ENCODE measurements at places on chromosomes 3 and 15.
A peak's percentile ranks its signal among the peaks of the same experiment; 100 is the strongest.

GRCh38 chr15:89002281-89002761 is 85.9 kb upstream of the ABHD2 start:
- DNase-seq, result peak; percentile 87

DNA sequence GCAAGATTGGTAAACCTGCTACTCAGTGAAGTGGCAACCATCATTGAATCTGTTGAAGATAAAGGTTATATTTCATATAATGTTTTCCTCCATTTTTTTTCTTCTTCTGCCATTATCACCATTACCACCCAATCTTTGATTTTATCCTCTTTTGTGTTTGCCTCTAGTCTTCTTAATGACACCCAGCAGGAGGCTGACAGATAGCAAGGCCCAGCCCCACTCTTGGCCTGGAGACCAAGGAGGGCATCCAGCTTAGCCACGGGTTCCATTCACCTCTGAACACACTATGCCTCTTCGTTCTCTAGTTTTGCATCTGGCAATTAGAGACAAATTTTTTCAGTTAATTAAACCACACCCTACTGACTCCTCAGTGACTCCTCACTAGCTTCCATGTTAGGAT is 129.7 kb downstream of the TPRG1 start:
- DNase-seq, result no peak

- no peak for DNase-seq
Observed at GRCh38 chr3:19263606-19264005, 115.3 kb downstream of the KCNH8 start.

DNA sequence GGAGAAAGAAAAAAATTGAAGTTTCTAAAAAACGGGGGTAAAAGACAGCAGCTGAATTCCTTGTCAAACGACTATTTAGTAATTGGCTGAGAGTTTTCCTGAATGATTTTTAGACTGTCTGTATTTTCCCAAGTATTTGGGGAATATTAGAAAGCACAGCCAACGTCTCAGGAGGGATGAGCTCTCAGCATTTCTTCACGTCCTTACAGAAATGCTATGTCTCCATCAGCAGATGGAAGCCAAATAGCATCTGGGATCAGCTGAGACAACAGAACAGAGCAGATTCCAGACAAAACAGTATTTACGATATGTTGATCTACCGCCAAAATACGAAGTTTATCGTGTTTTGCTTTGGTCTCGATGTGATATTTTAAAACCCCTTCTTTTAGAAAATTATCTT is 5.3 kb upstream of the TMC3 start:
- no peak for DNase-seq

DNA sequence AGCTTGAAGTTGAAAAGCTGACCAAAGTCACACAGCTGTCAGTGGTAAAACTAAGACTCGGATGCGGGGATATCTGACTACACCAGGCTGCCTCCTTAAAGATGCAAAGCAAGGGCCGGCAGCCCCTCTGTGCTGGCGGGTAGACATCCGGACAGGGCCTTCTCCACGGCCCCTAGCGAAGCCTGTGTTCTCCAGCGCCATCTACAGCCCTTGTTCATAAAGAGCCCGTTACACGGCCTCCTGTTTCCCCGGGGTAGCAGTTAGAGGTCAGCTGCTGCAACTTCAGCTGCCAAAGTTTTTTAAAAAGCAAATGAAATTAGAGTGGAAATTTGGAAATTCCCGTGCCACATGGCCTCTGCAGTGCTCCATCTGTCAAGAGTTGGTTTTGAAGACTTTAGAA is 383.0 kb downstream of the TBL1XR1 start:
- DNase-seq, result peak; percentile 20

- no peak for DNase-seq
Observed at GRCh38 chr15:65954289-65954741, 85.0 kb downstream of the RAB11A start.

DNA sequence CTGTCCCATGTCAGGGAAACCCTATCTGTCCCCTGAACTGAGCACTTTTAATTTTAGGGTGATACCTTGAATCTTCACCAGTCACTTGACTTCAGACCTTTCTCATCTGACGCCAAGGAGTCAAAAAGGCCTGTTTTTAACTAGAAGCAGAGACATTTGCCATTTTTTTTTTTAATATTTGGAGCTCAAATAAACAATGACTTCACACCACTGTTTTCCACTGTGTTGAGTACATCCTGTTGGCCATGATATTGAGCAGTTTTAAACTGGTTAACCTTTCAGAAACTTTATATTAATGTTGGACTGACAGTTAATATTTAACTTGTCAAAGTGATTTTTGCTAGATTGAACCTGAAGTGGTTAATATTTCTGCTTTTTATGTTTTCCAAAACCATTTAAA is 28.2 kb downstream of the DAG1 start:
- DNase-seq, result no peak

GRCh38 chr15:92747047-92747446 is 91.5 kb upstream of the FAM174B start:
- DNase-seq, result no peak

DNA sequence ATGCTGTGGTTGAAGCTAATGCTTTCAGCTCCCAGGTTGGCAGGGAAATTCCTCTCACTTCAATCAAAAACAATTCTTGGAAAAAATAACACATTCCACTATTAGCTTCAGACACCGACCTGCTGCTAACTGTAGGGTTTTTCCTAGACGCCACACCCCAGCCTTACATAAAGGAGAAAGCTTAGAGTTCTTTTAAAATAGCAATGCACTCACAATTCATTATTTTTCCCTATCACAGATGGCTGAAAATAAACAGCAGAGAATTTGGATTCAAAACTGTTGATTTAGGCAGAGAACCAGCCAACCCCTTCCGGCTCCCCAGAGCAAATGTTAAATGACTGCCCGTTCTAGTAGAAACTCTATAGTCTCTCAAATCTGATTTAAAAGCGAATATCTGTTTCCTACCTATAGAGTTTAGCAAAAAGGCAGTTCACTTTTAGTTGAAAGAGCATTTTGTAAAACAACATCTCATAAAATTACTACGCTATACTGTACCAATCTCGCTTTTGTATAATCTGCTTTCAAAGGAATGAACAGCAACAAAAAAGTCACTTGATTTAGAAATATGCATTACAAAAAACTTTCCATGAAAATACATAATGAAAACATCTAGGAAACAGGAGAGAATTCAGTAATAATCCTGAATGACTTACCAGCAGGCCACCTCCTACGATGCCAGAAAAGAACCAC is 586 bp downstream of the TM4SF1 start:
- no peak for DNase-seq

GRCh38 chr3:52442409-52443267 is 2.3 kb downstream of the SEMA3G start:
- no peak for DNase-seq

GRCh38 chr3:100370756-100371155 is 30.1 kb downstream of the TOMM70 start:
- DNase-seq, result peak; percentile 65

DNA sequence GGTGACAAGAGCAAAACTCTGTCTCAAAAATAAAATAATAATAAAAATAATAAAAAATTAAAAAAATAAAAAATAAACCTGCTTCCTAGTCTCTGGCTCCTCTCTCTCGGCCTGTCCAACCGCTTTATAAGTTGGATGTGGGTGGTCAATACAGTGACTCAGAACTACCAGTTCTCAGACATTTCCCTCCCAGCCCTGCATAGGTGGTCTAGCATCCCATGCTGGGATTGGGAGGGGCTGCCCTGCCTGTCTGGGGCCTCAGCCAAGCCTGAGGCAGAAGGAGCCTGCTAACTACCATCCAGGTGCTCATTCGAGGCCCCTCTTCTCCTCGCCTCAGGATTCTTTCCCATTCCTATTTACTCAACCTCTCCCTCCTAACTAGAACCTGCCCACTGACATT is 33.3 kb upstream of the BLM start:
- DNase-seq, result no peak

DNA sequence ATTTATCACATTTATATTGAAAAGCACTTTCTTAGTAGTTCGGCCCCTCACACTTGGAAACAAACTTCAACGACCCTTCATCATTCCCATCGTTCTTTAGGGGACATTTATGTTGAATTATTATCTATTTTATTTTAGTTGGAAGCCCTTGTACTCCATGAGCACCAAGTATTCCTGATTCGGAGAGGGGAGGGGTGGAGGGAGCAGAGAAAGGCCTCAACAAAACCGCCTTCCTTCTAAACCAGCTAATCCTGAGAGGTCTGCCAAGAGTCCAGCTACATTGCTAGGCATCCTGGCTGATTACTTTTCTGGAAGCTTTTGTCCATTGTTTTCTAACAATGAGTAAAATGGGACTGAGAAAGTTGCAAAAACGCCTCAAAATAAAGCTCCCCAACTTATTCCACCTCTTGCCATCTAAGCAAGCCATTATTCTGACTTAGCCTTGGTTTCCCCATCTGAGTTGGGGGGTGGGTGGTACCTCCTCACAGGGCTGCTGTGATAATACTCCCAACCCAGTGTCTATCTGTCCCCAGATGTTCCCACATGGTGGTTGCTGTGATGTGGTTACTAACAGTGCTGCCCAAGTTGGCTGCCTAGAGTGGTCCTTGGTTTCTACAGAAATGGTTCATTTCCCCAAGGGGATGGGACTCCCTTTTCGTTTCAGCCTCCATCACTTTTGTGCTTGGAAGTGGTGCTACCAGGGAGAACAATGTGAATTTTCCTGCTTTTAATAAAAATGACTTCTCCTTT is 1.2 kb upstream of the TMEM158 start:
- no peak for DNase-seq

GRCh38 chr3:190564175-190564574 is 50.3 kb downstream of the IL1RAP start:
- no peak for DNase-seq

DNA sequence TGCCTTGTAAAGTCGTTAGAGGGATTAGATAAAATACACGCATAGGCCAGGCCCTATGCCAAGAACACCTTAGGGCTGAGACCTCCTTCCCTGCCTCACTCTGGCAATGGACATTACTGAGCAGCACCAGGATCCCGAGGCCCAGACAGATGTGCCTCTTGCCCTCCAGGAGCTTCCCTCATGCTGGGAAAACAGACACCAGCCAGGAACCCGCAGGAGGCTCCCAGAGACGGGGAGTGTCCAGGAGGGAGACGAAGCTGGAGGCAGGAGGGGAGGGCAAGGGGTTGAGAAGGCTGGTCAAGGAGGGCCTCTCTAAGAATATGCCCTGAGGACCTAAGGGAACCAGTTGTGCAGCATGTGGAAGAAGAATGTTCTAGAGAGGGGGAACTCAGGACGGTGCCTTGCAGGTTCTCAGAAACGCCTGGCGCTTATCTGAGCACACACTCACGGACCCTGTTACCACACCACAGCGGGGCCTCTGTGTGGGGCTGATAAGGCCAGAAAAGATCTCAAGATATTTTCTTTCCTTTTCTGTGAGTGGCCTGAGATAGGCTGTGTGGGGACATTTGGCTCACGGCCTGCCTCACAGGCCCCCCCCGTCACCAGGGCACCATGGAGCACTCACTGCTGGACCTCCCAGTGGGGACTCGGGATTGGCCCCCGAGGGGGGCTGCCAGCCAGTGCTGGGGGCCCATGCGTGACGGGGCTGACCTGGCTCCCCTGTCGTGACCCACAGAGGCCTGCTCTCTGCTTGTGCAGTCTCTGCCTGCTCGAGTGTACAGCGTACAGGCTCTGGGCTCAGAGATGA is 22.0 kb upstream of the CYP11A1 start:
- DNase-seq, result no peak

- no peak for DNase-seq
Observed at GRCh38 chr3:50737193-50737905, 62.6 kb downstream of the DOCK3 start.

- no peak for DNase-seq
Observed at GRCh38 chr15:74997141-74997540, 1.8 kb downstream of the SCAMP5 start.

DNA sequence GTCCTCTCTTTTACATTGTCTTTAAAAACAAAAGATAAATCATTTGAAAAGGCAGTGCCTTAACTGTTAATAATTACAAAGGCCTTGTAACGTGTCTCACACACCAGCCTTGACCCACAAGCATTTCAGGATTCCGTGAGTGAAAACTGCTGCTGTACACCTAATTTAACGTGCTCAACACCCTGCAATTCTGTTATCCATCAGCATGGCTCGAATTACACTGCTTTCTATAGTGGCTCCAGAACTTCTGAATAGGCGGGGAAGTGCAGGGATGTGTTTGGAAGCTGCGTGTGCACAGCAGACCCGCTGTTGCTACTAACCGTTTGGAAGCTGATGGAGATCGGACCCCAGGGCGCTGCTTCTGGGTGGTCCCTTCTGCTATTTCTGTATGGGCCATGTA is 9.9 kb upstream of the ETFA start:
- DNase-seq, result no peak

DNA sequence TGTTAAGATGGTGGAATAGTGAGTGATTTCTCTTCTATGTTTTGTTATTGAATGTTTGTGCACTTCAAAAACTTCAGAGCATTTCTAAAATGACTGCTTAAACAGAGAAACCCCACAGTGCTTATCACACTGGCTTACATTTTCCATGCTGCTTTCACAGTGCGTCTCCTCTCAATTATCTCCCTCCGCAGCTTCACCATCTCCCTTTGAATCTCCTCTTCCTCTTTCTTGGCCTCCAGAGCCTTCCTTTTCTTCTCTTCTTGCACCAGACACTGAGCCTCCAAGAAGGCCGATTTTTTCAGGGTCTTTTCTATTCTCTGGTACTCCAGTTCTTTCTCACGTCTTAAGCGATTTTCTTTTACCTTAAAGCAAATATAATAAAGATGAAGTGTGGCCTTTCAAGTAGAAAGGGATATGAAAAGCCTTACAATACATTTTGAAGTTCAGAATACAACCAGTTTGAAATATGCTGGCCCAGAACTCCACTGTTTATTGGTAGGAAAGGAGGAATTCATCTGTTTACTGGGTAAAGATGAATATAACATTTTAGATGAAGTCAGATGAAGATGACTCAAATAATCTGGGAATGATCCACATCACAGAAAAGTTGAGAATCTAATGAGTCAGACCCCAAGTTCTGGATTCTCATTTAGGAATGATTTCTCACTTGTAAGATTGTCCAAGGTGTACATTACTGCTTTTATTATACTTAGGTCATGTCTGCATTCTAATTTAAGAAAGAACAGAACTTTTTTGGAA is 21.4 kb downstream of the CCDC191 start:
- peak; percentile 42 for DNase-seq

All from HCEC 1CT (cell line).